ENCODE measurements at places on chromosomes 4 and X.

DNA sequence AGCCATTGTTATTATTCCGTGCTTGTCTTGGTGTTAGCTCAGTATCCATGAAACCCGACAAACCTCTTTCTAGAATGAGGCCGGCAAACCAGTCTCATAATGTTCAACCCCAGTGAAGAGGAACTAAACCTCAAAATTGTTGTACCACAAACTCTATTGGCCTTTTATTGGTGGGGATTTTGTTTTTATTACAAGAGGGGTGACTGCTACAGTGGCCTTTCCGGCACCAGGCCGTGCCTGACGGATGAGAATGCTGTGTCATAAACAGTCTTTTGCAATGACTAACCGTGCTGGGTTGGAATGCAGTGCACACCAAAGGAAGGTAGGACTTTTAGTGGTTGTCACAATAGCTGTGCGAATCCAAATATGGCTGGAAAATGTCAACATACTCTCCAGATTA, 60.8 kb downstream of the SHROOM2 start:
- no peak for DNase-seq

DNA sequence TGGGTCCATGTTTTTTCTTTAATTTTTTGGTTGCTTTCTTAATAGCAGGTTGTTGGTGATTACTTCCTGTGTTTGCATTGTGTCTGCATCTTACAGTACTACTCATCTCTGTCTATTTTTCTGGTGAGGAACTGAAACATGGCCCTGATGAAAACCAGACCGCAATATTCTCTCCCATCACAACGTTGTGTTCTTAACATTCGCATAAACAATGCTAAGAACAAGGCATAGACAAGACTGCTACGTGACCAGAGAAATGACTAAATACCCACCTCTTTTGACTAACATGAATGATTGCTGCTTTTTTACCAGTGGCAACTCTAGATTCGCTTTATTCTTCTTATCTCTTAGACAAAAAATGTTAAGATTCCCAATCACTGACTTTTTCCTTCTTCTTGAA, 179.1 kb downstream of the GC start:
- no peak for DNase-seq

DNA sequence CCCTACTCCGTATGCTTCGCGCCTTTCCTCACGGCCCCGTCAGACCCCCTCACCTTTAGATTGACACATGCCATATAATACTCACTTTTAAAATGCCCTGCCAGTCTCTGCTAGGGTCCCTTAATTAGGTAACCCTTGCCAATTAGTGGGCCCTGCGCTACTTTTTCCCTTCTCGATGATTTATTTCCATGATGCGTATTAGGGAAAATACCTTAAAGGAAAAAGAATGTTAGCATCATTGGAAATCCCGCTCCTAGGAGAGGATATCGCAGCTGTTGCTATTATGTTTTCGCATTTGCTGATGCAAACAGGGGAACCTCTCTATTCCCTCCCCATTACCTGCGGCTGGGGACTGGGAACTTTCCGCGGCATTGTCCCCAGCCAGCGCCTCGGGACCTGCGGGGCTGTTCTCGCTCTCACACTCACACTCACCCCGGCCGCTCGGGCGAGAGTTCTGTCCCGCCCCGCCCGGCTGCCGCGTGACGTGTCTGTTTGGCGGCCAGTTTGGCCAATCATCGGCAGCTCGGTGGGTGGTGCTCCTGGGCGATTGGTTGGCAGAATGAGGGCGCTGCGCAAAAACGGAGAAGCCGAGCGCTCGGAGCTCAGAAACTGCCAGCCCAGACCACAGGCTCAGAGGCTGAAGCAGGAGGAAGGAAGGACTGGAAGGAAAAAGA, at the start of gene PCDH10:
TSS of gene PCDH10 (plus strand) at position 605 of the 674 bp plus-strand sequence. CDS start 847 bp downstream, outside the sequence.
- DNase-seq, result peak; percentile 7

- DNase-seq, result no peak
Measured at GRCh38 chrX:22139822-22140221, 107.7 kb downstream of the PHEX start.

GRCh38 chr4:43014256-43014655, 121.7 kb downstream of the GRXCR1 start:
- DNase-seq, result no peak

DNA sequence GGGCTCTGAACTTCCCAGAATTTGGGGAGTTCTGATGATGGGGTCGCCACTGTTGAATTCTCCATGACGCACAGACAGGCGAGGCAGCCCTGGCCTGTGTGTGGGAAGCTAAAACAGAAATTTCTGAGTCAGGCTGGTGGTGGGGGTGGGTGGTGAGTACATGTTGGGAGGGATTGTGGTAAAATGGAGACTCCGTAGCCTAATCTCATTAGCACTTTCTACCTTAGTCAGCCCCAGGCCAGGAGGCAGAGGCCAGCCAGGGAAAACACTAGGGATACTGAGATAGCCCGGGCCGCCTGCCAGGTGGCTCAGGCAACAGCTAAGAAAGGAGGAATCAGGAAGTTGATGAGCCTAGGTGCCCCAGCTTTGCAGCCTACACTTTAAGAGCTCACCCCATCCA, 39.3 kb upstream of the NHSL2 start:
- no peak for DNase-seq

- DNase-seq, result no peak
Measured at GRCh38 chr4:110625576-110626257, 2.8 kb upstream of the PITX2 start.

- DNase-seq, result no peak
Measured at GRCh38 chr4:47442980-47443379, 20.5 kb downstream of the COMMD8 start.

GRCh38 chr4:89482251-89482650, 174.7 kb upstream of the GPRIN3 start:
- DNase-seq, result no peak

All from stimulated activated CD8-positive, alpha-beta memory T cell treated with anti-CD3 and anti-CD28 coated beads, Interleukin-7, amount 100 ng/mL, for 24 hours (primary cell).